ENCODE measurements at places on chromosomes 4 and X. TPM values are rescaled to one million over a fixed set of nuclear protein-coding genes. Genes with fewer than 3 reads are reported as not detected.

DNA sequence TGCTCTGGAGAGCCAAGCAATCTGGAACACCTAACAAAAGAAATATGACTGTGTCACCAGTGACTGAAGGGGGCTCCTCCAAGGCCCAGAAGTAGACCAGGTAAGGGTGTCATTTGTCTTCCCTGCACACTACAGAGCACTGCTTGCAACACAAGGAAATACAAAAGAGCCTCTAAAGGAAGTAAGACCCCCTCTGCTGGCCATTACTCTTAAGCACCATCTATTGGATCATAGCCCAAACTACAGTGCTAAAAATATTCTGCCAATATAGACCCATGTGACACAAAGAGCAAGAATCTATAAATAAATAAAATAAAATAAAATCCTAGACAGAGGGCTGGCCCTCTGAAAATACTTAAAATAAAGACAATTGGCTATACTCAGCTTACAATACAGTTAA is 528.7 kb downstream of the TMA16 start:
- no peak overlapping the region for H3K27ac ChIP-seq
- no peaks in the 10 kb centered on the region for H3K27me3 ChIP-seq
- no peaks in the 10 kb centered on the region for H3K4me1 ChIP-seq
- H3K4me3 ChIP-seq = no peak overlapping the region

DNA sequence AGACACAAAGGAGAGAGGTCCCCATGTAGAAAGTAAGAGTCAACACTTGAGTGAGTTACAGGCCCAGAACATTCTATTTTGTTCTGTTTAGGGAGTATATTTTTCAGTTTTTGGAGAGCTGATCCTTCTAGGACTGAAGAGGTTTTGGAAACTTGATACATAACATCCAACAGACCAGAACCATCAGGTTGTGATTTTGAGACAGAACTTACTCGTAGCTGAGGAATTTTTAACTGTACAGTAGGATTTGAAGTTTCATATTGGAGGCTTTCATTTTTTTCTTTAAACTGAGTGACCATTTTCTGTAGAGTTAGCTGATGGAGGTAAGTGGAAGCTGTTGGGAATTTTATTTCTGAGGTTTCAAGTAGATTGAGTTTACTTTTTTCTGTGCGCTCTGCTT is 73.3 kb downstream of the NCAPG start:
- DNase-seq = no peak
- no peaks in the 10 kb centered on the region for H3K27me3 ChIP-seq
- no peak overlapping the region for H3K27ac ChIP-seq
- no peak overlapping the region for H3K4me3 ChIP-seq
- no peaks in the 10 kb centered on the region for H3K36me3 ChIP-seq

DNA sequence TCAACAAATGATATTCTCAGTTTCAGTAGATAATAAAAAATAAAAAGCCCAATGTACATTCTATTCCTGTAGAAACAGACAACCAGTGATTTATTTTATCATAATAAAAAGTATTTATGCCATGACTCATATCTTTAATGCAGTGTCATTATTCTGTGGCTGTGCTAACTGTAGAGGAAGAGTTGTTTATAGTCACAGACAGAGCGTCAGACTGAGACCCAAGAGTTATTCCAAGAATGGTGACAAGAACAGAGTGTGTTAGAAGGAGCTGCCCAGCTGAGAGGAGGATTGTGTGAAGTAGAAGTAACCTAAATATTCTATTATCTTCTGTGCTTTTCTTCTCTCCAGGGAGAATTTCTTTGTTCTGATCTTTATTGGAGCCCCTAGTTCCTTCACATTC is 210.7 kb downstream of the PPP1R2C start:
- H3K36me3 ChIP-seq = no peaks in the 10 kb centered on the region
- no peaks in the 10 kb centered on the region for H3K27me3 ChIP-seq
- no peak for DNase-seq
- H3K27ac ChIP-seq = no peak overlapping the region

DNA sequence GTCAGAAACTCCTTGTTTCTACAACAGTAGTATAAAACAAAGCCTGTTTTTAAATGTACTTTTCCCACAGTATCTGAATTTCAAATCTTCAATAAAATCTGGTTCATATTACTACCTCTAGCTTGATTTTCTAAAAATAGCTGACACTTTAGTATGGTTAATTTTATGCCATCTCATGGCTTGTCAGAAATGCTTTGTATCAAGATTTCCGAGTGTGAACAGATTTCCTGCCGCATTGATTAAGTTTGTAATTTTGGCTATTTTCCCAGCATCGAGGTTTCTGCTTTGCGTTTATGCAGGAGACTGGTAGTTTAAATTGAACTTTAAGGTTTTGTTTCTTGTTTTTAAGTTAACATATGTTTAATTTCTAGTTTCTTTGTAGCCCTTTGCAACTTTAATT is 44.2 kb downstream of the CLCN3 start:
- no peak for DNase-seq
- H3K27ac ChIP-seq = no peak overlapping the region
- no peaks in the 10 kb centered on the region for H3K4me1 ChIP-seq
- H3K27me3 ChIP-seq = no peaks in the 10 kb centered on the region
- no peak overlapping the region for H3K4me3 ChIP-seq
- peaks cover 2% of the 10 kb centered on the region for H3K36me3 ChIP-seq

GRCh38 chr4:45554423-45554822 is 569.4 kb downstream of the GABRG1 start:
- H3K36me3 ChIP-seq = no peaks in the 10 kb centered on the region
- H3K4me3 ChIP-seq = no peak overlapping the region
- no peaks in the 10 kb centered on the region for H3K4me1 ChIP-seq
- H3K27ac ChIP-seq = no peak overlapping the region
- no peak for DNase-seq

The TCEAL2 gene
- polyA plus RNA-seq = 124 TPM

The CT45A3 gene
- not detected for polyA plus RNA-seq

The CLTRN gene
- polyA plus RNA-seq = not detected

- H3K36me3 ChIP-seq = no peaks in the 10 kb centered on the region
- no peak for DNase-seq
- H3K4me1 ChIP-seq = no peaks in the 10 kb centered on the region
- H3K27me3 ChIP-seq = no peaks in the 10 kb centered on the region
Observed at GRCh38 chr4:97558204-97558778, 585.0 kb downstream of the STPG2 start.

GRCh38 chr4:115648786-115649185 is 535.4 kb upstream of the NDST4 start:
- H3K36me3 ChIP-seq = no peaks in the 10 kb centered on the region
- no peak for DNase-seq
- H3K27me3 ChIP-seq = no peaks in the 10 kb centered on the region

DNA sequence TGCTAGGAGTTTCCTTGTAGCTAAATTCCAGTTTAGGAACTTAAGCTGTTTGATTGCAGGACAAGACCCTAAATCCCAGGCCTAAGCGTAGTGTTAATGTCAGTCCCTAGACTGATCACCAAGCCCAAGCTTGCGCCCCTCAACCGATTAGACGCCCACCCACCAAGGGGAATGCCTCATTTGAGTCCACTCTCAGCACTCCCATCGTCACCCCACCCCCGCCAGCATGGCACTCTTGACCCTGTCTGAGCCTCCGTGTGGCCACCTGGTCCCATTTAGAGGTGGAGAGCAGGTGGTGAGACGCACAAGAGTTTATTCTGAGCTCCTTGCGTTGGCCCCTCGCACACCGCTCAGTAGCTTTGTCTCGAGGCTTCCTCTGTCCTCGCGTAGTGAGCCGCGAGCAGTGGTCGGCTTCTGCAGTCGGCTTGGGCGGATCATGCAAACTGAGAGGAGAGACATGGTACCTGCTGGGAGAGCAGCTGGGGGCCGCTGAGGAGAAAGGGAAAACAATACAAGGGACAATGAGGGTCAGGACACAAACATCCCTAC is 48.5 kb upstream of the ZNF157 start:
- no peaks in the 10 kb centered on the region for H3K4me1 ChIP-seq
- H3K36me3 ChIP-seq = no peaks in the 10 kb centered on the region
- H3K27me3 ChIP-seq = no peaks in the 10 kb centered on the region
- H3K27ac ChIP-seq = no peak overlapping the region
- no peak overlapping the region for H3K4me3 ChIP-seq

The MND1 gene
- 0.23 TPM for polyA plus RNA-seq

GRCh38 chrX:140495739-140496138 is 9.1 kb downstream of the SOX3 start:
- H3K27me3 ChIP-seq = no peaks in the 10 kb centered on the region
- H3K27ac ChIP-seq = no peak overlapping the region
- DNase-seq = no peak
- no peaks in the 10 kb centered on the region for H3K36me3 ChIP-seq
- H3K4me3 ChIP-seq = no peak overlapping the region

GRCh38 chr4:93461541-93461940 is 367.0 kb upstream of the ATOH1 start:
- H3K4me3 ChIP-seq = no peak overlapping the region
- no peaks in the 10 kb centered on the region for H3K27me3 ChIP-seq
- H3K27ac ChIP-seq = no peak overlapping the region
- H3K4me1 ChIP-seq = no peaks in the 10 kb centered on the region
- no peak for DNase-seq

The GABRB1 gene
- polyA plus RNA-seq = not detected

The ZNF280C gene
- 0.75 TPM for polyA plus RNA-seq

GRCh38 chrX:133546441-133546840 is 131.2 kb upstream of the GPC4 start:
- no peaks in the 10 kb centered on the region for H3K27me3 ChIP-seq
- H3K27ac ChIP-seq = no peak overlapping the region
- H3K4me1 ChIP-seq = no peaks in the 10 kb centered on the region
- H3K4me3 ChIP-seq = no peak overlapping the region
- H3K36me3 ChIP-seq = no peaks in the 10 kb centered on the region
- no peak for DNase-seq

DNA sequence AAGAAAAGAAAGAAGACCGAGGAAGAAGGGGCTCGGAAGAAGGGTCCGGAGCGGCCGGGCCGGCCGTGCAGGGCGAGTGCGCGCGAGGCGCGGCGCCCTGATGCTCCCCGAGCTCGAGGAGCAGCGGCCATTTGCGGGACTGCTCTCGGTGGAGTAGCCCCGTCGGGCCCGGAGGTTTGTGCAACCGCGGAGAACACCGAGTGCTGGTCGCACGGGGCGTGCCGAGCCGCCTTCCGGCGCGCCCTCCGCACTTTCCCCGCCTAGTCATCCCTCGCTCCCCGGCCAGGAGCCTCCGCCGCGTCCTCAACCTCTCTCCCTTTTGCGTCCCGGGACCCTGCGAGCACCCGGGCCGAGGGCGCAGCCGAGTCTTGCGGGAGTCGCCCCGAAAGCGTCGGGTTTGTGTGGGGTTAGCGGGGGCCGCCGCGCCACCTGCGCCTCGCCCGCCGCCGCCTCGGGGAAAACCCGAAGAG is 127.4 kb downstream of the LAS1L start:
- H3K27me3 ChIP-seq = no peaks in the 10 kb centered on the region
- no peak overlapping the region for H3K4me3 ChIP-seq
- H3K27ac ChIP-seq = no peak overlapping the region
- H3K36me3 ChIP-seq = no peaks in the 10 kb centered on the region
- no peaks in the 10 kb centered on the region for H3K4me1 ChIP-seq

DNA sequence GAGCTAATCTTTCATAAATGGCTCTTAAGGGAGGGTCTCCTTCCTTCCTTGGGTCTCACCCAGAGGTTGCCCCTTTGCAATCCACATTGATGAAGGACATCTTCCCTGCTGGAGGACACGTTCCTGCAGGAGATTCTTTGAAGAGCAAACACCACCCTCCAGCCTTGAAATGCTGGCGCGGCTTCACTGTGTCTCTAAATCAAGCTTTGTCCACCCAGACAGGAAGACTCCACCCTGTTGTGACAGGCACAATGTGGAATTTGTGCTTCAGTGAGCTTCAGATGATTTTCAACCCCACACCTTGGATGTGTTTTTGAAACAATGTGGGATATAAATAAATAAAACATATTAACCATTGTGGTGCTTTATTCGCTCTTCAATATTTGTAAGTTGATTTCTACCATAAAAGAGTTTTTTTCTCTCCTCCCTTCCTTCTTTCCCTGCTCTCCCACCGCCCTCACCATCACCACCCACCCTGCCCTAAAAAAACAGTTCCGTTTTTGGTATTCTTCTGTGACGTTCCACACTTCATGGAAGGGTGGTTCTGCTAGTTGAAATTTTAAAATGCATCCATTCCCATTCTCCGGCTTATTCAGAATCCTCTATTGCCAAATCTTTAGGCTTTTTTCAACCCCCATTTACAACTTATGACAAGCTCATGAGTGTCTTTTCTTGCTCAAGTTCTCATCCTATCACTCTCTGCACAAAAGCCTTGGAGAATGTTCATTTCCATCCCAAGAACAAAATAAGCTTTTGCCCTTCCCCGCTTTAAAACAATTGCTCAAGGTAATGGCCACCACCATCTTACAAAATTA is 264.3 kb downstream of the RAPGEF2 start:
- DNase-seq = no peak
- no peaks in the 10 kb centered on the region for H3K27me3 ChIP-seq
- no peaks in the 10 kb centered on the region for H3K36me3 ChIP-seq
- H3K4me3 ChIP-seq = no peak overlapping the region

- H3K4me3 ChIP-seq = no peak overlapping the region
- no peaks in the 10 kb centered on the region for H3K4me1 ChIP-seq
- DNase-seq = no peak
- no peaks in the 10 kb centered on the region for H3K36me3 ChIP-seq
Observed at GRCh38 chrX:134244043-134244442, 7.1 kb downstream of the CCDC160 start.

- DNase-seq = no peak
- H3K4me1 ChIP-seq = no peaks in the 10 kb centered on the region
- H3K27ac ChIP-seq = no peak overlapping the region
- H3K36me3 ChIP-seq = no peaks in the 10 kb centered on the region
- no peak overlapping the region for H3K4me3 ChIP-seq
Observed at GRCh38 chrX:41522081-41522480, 74.9 kb downstream of the NYX start.

DNA sequence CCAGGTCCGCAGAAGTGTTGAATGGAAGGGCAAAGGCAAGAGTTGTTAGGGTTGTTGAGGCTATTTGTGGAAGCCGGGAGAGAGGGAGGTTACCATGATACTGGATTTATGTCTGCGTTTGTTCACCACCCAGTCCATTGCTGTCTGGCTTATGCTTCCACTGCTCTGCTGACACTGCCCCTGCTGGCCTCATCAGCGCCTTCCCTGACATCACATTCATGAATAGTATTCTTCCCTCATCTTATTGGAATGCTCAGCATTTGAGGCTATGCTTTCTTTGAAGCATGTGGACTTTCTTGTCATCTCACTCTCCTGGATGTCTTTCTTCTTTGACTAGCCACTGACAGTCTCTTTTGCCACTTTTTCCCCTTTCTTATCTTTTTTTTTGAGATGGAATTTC is 10.3 kb downstream of the GNL3L start:
- DNase-seq = no peak
- H3K27ac ChIP-seq = peak overlapping the region; percentile 68
- no peak overlapping the region for H3K4me3 ChIP-seq

- no peaks in the 10 kb centered on the region for H3K36me3 ChIP-seq
- DNase-seq = no peak
- no peaks in the 10 kb centered on the region for H3K4me1 ChIP-seq
- H3K4me3 ChIP-seq = no peak overlapping the region
- no peaks in the 10 kb centered on the region for H3K27me3 ChIP-seq
Observed at GRCh38 chrX:75883446-75883845, 98.4 kb upstream of the MAGEE2 start.

The FREM3 gene
- not detected for polyA plus RNA-seq

- no peak overlapping the region for H3K4me3 ChIP-seq
- H3K27me3 ChIP-seq = no peaks in the 10 kb centered on the region
- peaks cover 2% of the 10 kb centered on the region for H3K36me3 ChIP-seq
- DNase-seq = no peak
Observed at GRCh38 chr4:80029364-80029763, 43.7 kb downstream of the ANTXR2 start.

The PPP4R3C gene
- not detected for polyA plus RNA-seq
